ENCODE measurements at places on chromosomes 4 and X. TPM values are rescaled to one million over a fixed set of nuclear protein-coding genes. Genes with fewer than 3 reads are reported as not detected.

Gene UBE2A
- total RNA-seq = 29.8 TPM

Gene CPE
- 334 TPM for total RNA-seq

Gene FAM90A26
- total RNA-seq = not detected

Gene SATL1
- total RNA-seq = not detected

DNA sequence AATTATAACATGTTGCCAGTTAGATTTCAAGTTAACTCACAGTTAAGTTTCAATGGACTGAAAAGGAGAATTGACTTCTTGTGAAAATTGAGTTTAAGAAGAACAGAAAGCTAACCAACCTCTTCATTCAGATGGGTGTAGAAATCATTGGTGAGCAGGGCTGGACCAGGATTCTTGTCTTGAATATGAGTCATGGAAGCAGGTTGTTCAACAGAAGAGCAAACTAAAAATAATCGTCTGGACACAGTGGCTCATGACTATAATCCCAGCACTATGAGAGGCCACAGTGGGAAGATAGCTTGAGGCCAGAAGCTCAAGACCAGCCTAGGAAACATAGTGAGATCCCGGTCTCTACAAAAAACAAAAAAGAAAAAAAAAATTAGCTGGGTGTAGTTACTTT is 98.2 kb downstream of the ARSJ start:
- DNase-seq = no peak

- DNase-seq = no peak
These were observed 27.4 kb downstream of the TMPRSS11A start for GRCh38 chr4:67935888-67936287.

- DNase-seq = no peak
These were observed 100.2 kb downstream of the MAB21L2 start for GRCh38 chr4:150682126-150682525.

DNA sequence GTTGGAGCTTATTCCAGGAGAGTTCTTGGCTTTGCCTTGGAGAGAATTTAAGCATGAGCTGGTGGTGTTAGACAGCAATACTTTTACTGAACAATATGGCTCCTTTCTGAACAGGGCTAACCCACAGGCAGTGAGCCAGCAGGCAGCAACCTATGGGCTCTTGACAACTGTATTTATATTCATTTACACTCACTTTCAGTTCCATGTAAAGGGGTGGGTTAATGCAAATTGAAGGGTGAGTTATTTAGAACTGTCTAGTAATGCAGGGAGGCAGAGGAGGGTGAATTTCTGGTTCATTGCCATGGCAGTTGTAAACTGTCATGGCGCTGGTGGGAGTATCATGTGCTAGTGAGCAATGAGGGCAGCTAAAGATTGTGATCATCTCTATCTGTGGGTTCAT is 15.7 kb downstream of the FOXR2 start:
- no peak for DNase-seq

DNA sequence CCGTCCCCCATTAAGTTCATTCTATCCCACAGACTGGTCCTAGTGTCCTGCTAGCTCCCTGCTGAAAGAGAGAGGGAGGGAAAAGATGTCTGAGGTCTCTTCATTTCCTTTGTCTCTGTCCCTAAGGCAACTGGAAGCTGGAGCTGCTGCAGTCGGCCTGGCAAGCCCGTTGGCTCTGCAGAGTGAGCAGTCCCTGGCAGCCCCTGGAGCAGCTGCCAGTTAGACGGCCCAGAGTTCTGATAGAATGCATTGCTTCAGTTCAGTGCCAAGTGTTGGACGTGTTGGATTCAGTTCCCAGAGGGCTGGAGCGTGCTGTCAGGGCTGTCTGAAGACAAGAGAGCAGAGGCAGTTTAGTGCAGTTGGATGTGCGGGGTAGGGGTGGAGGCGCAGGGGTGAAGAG is 975 bp downstream of the KCNE5 start:
- DNase-seq = no peak

GRCh38 chrX:78102091-78102490 is 2.0 kb upstream of the PGK1 start:
- DNase-seq = no peak
